ENCODE measurements at places on chromosomes 6 and 20. TPM values are rescaled to one million over a fixed set of nuclear protein-coding genes. Genes with fewer than 3 reads are reported as not detected.

DNA sequence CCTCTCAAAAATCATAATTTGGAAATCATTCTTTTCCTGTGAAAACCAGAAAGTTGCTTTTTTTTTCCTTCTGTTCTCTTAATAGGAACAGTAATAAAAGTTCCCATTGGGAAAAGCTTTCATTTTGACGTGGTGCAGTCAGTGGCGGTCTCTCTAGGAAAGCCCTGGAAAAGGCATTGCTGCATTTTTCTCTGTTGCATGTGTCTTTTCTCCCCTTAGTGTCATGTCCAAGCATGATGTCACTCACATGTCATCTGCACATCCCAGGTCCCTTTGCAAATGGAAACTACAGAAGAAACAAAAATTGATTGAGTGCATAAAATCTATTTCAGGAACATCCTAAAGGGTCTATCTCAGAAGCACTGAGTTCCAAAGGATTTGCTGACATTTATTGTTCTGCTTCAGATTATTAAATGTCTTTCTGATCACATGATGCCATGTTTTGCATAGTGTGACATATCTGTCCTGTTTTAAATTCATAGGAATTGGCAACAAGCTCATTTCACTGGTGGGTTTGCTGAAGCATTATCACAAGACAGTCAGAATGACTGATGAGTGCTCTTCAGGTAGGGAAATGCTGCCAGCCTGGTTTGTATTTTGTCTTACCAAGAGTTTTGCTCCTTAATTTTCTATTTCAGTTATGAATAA, 208.7 kb downstream of the SOX4 start:
- no peak for DNase-seq
- no peaks in the 10 kb centered on the region for H3K4me1 ChIP-seq
- no peaks in the 10 kb centered on the region for H3K27me3 ChIP-seq
- H3K36me3 ChIP-seq, result no peaks in the 10 kb centered on the region

- no peak overlapping the region for H3K4me3 ChIP-seq
- H3K27ac ChIP-seq, result no peak overlapping the region
- H3K36me3 ChIP-seq, result no peaks in the 10 kb centered on the region
- peaks cover 6% of the 10 kb centered on the region for H3K4me1 ChIP-seq
- no peak for DNase-seq
Measured at GRCh38 chr20:16576219-16576618, 3.0 kb upstream of the KIF16B start.

- no peak for DNase-seq
- H3K4me3 ChIP-seq, result no peak overlapping the region
- H3K36me3 ChIP-seq, result no peaks in the 10 kb centered on the region
- H3K27me3 ChIP-seq, result no peaks in the 10 kb centered on the region
- H3K4me1 ChIP-seq, result no peaks in the 10 kb centered on the region
Measured at GRCh38 chr20:38657390-38657789, 55.8 kb downstream of the ARHGAP40 start.

DNA sequence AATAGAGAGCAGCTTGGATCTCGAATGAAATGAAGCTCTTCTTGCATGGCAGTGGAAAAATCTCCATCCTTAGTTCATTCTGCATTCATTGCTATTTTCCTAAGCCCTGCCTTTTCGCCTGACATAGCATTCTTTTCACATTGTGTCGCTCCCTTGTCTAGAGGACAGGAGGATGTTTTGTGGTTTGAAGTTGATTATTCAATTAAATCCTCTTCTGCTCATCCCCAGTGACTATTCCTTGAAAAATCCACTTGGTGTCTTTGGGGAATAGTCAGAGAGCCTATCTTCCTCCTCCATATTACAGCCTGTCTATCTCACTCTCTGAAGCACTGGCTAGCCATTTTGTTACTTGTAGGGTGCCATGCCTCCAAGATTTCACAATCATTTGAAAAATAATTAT, 161.2 kb downstream of the KLHL32 start:
- no peaks in the 10 kb centered on the region for H3K36me3 ChIP-seq
- H3K27ac ChIP-seq, result no peak overlapping the region
- no peak overlapping the region for H3K4me3 ChIP-seq

GRCh38 chr6:168345266-168345665, 25.7 kb upstream of the DACT2 start:
- H3K27ac ChIP-seq, result no peak overlapping the region
- no peaks in the 10 kb centered on the region for H3K36me3 ChIP-seq
- no peak overlapping the region for H3K4me3 ChIP-seq
- no peak for DNase-seq
- H3K4me1 ChIP-seq, result no peaks in the 10 kb centered on the region

GRCh38 chr20:4885877-4886276, 115.4 kb downstream of the SLC23A2 start:
- no peak for DNase-seq
- H3K27ac ChIP-seq, result no peak overlapping the region
- no peak overlapping the region for H3K4me3 ChIP-seq
- peaks cover 20% of the 10 kb centered on the region for H3K36me3 ChIP-seq
- H3K4me1 ChIP-seq, result no peaks in the 10 kb centered on the region
- no peaks in the 10 kb centered on the region for H3K27me3 ChIP-seq

GRCh38 chr6:144647406-144647964, 362.4 kb downstream of the UTRN start:
- H3K4me1 ChIP-seq, result peaks cover 2% of the 10 kb centered on the region
- no peak overlapping the region for H3K27ac ChIP-seq
- no peaks in the 10 kb centered on the region for H3K27me3 ChIP-seq

The CTAGE9 gene
- not detected for polyA plus RNA-seq

Data from small intestine (tissue), 16 donors.